H7 (cell line): ENCODE measurements at places on chromosomes 1 and 21. TPM values are rescaled to one million over a fixed set of nuclear protein-coding genes. Genes with fewer than 3 reads are reported as not detected.

- DNase-seq: no peak
These were observed 11.9 kb upstream of the PIGR start for GRCh38 chr1:206958144-206958543.

GRCh38 chr1:201673093-201673492 lies 134.2 kb downstream of the NAV1 start:
- DNase-seq: no peak

Gene WNT3A
- 0.31 and 0.33 TPM in 2 replicates for total RNA-seq

Gene BTBD19
- total RNA-seq: 0.78 and 1.4 TPM in 2 replicates
